AG08396 (cell line): ENCODE measurements at places on chromosomes 11 and 22.

GRCh38 chr11:36540998-36541397 is 26.8 kb upstream of the RAG1 start:
- peak; percentile 28 for DNase-seq

GRCh38 chr11:57438345-57439285 is 11.7 kb upstream of the SLC43A3 start:
- no peak for DNase-seq

- DNase-seq = no peak
These were observed 1413.0 kb downstream of the BRD1 start for GRCh38 chr22:48414651-48415050.

DNA sequence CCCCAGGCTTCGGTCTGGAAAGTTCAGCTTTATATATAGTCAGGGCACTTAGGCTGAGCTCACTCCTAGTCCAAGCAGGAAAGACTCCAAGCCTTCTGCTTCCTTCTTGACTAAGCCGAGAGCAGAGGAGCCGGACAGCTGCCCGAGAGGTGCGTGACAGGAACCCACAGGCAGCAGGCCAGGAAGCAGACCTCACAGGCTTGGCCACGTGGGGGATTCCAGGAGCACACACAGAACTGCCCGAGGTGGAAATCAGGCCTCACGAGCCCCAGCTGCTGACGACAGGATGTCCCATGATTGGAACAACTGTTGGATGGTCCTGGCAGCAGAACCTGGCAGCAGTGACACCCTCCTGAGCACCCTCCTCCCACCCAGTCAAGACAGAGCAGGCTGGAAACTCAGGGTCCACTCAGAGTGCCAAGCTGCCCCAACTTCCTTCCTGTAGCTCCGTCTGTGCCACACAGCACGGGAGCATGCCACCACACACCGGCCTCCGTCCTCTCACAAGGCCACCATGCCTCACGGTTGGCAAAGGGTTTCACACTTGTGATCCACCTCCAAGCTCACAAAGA is 5.4 kb downstream of the PLA2G6 start:
- peak; percentile 84 for DNase-seq

DNA sequence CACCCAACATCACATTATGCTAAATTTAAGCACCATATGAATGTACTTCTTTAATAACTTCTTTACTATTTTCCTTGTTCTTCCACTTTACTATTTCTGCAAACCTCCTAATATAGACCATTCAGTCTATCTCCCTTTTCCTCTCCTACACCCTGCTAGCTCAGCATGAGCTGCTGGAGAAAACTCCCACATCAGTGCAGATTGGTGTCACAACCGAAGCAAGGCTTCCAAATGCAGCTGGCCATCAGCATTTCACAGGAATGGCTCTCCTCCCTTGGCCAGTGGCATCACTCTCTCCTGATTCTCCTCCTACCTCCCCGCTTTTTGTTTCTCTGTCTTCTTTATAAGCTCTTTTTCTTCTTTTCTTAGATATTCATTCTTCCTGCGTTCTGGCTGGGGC is 118.7 kb upstream of the ZC3H12C start:
- DNase-seq = no peak

DNA sequence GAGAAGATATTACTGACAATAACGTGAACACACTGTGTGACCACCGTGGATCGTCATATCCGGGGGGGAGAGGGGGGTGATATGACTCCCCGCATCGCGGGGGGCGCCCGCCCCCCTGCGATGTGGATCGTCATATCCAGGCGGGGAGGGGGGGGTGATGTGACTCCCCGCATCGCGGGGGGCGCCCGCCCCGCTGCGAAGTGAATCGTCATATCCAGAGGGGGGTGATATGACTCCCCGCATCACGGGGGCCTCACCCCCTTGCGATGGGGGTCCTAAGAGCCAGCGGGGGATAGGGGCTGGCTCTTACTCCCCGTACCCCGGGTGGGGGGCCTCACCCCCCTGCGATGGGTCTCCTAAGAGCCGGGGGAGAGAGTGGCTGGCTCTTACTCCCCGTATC is 19.9 kb downstream of the UNC93B1 start:
- no peak for DNase-seq

DNA sequence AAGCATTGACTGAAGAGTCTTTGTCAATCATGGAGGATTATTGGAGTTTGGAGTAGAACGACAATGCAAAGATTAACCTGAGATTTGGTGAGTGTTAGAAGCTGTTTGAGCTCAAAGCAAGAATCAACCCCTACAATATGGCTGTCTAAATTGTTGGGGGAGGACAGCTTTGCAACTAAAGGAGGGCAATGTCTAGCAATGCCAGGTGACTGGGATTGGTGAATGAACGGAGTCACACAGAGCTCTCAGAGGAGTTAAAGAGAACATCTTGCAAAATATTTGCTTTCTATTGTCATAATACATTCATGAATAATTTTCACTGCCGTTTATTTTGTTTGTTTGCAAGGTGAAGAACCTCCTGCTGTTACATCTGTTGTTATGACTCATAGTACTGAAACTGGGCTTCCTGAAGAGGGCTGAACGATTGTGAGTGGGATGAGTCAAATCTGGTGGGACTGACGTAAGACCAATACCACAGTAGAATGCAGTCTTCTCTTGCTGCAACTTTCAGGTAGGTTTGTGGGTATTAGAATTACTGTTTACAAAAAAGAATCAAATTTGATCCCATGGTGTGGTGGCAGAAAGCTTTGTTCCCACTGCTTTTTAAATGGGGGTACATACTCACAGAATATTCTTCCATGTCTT is 281.9 kb downstream of the CADM1 start:
- DNase-seq = peak; percentile 39

GRCh38 chr11:86671531-86672006 is 847 bp downstream of the ME3 start:
- DNase-seq = peak; percentile 51

GRCh38 chr22:20471126-20471833 is 24.3 kb downstream of the KLHL22 start:
- no peak for DNase-seq

DNA sequence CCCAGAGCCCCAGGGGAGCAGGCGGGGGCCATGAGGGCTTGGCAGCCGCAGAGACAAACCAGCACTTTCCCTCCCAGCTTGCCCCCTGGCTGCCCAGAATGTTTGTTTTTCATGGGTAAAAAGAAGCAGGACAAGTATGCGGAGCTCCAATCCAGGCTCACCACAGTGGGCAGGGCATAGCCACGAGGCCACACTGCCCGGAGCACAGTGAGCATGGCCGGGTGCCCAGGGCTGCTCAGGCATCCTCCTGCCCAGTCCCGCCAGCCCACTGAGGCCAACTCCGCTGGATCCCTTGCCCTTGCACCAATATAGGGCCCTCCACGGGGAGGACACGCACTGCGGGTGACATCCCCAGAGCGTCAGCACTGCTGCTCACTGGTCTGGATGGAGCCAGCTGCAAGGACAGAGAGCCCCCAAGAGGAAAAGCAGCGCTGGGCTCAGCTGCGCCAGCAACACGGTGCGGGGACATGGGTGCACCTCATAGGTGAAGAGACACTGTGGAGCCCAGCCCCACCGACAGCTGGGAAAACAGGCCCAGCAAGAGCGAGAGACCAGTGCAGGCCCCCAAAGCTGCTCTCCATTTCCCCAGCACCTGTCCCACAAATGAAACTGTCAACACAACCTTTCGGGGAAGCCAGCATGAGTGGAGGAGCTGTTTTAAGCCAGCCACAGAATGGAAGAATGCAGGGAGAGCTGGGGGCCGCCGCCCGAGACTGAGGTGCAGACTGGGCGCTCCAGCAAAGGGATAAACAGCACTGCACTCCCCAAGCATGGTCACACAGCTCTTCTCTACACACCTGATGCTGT is 24.8 kb downstream of the ARVCF start:
- DNase-seq = no peak

DNA sequence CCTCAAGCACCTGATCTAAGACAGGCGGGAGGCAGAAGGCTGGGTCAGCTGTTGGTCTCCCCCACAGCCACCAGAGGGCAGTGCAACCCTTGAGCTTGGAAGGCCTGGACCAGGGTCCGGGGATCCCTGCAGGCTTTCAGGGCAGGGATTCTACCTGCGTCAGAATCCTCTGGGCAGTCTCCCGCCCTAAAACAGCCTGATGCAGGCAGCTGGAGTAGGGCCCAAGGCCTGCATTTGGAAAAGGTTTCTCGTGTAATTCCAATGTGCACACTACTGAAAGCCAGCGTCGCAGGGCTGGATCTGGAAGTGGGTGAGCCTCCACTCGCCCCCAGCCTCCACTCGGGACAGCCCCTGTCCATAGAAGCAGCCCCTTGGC is 31.8 kb downstream of the BID start:
- DNase-seq = peak; percentile 91
